ENCODE measurements at places on chromosomes 16 and 17.

GRCh38 chr16:84884596-84885341 lies 65.0 kb downstream of the CRISPLD2 start:
- DNase-seq, result peak; percentile 23

DNA sequence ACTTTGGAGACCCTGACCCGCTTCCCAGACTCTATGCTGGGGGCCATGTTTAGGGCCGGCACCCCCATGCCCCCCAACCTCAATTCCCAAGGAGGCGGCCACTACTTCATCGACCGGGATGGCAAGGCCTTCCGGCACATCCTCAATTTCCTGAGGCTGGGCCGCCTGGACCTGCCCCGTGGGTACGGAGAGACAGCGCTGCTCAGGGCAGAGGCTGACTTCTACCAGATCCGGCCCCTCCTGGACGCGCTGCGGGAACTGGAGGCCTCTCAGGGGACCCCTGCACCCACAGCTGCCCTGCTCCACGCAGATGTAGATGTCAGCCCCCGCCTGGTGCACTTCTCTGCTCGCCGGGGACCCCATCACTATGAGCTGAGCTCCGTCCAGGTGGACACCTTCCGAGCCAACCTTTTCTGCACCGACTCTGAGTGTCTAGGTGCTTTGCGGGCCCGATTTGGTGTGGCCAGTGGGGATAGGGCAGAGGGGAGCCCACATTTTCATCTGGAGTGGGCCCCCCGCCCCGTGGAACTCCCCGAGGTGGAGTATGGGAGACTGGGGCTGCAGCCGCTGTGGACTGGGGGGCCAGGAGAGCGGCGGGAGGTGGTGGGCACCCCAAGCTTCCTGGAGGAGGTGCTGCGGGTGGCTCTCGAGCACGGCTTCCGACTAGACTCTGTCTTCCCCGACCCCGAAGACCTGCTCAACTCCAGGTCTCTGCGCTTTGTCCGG lies 1.1 kb downstream of the KCTD11 start:
- DNase-seq, result no peak

GRCh38 chr16:47142486-47142820 lies 1.3 kb downstream of the NETO2 start:
- DNase-seq, result no peak

- DNase-seq, result peak; percentile 47
Measured at GRCh38 chr17:79997011-79997660, 38.5 kb downstream of the TBC1D16 start.

DNA sequence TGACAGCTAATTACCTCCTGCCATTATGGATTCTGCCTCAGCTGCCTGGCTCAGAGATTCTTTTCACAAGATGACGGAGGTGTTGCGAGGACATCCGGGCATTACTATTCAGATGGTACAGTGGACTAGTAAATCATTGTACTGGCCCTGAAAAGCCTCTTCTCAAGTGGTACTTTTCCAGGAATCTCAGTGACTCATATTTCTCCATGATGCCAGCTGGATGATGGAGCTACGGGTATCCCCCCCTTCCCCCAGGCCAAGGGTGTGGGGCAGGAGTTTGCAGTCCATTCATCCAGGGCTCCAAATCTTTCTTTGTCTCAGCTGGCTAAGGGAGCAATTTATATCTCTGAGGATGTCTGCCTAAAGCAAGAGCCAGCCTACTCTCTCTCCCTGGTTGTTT lies 107.7 kb upstream of the GPR139 start:
- peak; percentile 21 for DNase-seq

- no peak for DNase-seq
Measured at GRCh38 chr17:30363715-30364202, 15.0 kb upstream of the CPD start.

- no peak for DNase-seq
Measured at GRCh38 chr17:63445571-63445953, 544 bp downstream of the CYB561 start.

DNA sequence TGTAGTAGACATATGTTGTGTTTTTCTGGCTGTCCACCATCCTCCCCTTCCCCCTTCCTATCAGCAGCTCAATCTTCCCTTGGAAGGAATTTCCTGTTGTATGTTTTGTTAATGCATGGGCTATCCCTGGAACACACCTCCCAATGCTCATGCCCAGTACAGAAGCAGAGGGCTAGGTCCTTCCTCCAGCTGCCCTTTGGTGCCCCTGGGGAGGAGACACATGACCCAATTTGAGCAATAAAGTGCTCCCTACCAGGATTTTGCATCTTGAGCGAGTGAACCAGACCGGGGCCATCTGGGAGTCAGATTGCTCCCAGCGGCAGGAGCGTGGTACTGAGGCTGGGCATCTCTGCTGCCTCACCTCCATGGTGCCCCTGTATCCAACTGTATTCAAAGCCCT lies 141.5 kb upstream of the MED13 start:
- no peak for DNase-seq

- DNase-seq, result no peak
Measured at GRCh38 chr17:36859003-36859300, 78.3 kb upstream of the LHX1 start.

DNA sequence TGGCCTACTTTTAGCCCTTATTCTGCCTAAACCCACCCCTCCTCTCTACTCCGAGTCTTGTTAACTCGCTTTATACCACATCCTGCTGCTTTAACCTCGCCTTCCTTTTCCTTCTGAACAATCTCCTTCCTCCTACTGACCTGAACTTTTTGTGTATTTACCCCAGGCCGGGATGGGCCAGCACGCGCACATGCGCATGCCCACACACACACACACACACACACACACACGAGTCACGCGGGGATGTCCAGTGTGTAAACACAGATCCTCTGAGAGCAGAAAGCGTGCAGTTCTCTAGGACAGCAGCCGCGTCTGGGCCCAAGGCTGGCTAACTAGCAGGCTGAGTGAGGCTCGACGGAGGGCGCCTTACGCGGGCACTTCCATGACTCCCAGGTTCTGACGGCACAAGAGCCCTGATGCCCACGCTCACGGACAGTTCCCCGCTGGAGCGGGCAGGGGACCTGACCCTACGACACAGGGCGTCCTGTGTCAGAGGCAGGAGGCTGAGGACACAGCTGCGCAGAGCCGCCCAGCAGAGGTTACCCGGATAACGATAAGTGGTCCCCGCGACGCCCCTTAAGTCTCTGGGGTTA lies 610 bp downstream of the PIK3R5 start:
- peak; percentile 25 for DNase-seq

GRCh38 chr17:73787076-73788059 lies 143.1 kb upstream of the SDK2 start:
- no peak for DNase-seq

DNA sequence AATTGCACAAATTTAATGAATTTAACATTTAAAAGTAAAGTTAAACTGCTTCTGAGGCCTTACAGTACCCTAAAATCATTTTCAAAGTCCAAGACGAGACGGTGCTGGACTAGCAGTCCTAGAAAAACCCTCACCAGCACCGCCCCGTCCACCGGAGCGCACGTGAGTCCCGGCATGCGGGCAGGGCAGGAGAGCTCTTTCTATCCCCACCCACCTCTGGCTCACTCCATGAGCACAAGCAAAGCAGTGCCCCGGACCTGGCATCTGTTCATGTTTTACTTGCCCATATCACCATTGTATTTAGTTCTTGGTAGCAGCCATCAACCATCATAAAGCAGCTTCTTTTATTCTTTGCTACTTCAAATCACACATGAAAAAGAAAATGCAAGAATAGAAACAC lies 41.7 kb downstream of the ANKRD11 start:
- DNase-seq, result no peak

DNA sequence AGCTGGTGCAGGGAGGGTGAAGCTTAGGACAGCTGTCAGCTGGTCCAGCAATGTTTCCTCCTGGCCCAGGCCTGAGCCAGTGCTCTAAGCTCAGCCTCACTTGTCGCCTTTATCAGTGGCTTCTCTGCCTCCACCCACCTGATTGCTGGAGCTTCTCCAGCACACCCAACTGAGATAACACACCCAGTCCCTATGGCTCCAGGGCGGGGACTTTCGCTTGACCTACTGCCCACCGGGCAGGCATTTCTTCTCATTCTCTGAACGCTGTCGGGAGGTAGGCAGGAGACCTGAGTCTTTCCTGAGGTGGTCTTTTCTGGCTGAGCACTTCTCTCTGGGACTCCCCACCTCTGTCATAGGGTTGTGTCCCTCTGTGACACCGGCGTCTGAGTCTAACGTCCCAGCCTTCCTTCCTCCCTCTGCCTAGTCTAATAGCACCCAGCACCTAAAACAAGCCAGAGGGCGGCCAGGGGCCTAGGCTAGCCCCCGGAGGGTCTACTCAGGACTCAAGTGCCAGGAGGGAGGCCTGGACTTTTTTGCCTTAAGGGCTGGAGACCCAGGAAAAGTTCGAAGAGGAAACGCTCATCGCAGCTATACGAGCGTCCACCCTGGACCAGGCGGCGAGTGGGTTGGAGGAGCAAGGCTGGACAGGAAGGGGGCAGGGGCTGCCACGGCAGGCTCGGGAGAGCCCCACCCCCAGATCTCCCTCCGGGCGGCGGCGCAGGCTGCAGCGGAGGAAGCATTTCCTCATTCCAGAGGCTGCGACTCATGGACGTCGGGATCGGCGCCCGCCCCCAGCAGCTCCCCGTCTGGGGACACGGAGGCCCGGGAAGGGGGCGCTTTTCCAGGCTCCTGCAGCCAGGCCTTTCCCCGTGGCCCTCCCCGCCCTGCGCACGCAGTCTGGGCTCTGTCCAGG lies 756 bp downstream of the TAX1BP3 start:
- DNase-seq, result peak; percentile 91

DNA sequence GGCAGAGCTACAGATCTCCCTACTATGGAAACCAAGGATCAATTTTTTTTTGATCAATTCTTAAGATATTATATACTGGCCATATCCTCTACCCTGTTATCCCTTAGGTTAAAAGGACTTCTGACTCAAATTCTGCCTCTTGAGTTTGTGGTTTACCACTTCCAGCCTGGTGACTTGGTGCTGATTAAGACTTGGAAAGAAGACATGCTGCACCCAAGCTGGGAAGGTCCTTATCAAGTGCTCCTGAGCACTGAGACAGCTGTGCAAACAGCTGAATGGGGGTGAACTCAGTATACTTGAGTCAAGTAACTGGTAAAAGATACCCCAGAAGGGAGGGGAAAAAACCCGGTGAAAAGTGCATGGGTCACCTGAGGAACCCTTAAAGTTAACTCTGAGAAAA lies 20.5 kb upstream of the SPACA3 start:
- no peak for DNase-seq
